Jurkat, Clone E6-1 (cell line): ENCODE measurements at places on chromosomes 5 and 9.

- no peak for DNase-seq
Measured at GRCh38 chr5:10162468-10162867, 87.2 kb downstream of the ATPSCKMT start.

DNA sequence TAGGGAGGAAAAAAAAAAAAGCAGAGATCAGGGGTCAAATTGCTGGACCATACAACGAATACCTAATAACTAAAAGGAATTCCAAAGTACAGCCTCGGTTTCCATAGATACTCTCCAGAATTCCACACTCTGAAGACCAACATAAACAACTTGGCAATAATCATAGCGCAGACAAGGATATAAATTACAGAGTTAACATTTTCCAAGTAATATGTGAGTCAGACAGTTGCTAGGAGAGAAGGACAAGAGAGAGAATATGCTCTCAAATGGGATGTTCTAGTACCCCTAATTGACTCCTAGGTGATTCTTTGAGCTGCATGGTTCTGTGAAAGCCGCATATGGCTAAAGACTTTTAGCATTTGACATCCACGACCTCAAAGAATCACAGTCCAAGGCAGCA, 165.2 kb downstream of the FRMD3 start:
- no peak for DNase-seq

- no peak for DNase-seq
Measured at GRCh38 chr9:72326641-72327040, 38.4 kb downstream of the ZFAND5 start.

- DNase-seq, result no peak
Measured at GRCh38 chr9:37350486-37351190, 71.9 kb upstream of the GRHPR start.

DNA sequence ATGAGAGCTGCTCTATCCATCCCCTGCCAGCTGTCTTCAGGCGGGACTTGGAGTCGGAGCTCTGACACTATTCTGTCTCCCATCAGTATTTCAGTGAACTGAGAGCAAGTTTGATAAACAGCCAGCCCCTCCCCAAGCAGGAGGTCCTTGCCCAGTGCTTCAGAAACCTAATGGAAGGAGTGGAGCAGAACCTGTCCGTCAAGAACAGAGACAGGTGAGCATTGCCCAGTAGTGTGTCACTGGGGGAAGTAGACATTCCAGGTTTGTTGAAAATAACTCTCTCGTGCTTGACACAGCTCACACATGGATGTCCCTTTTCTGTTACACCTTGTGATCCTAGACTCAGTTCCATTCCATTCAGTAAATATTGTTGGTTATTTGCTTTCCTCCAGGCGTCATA, 13.2 kb upstream of the TLX3 start:
- DNase-seq, result no peak

GRCh38 chr5:29017501-29017900, 1979.1 kb upstream of the CDH9 start:
- DNase-seq, result no peak

DNA sequence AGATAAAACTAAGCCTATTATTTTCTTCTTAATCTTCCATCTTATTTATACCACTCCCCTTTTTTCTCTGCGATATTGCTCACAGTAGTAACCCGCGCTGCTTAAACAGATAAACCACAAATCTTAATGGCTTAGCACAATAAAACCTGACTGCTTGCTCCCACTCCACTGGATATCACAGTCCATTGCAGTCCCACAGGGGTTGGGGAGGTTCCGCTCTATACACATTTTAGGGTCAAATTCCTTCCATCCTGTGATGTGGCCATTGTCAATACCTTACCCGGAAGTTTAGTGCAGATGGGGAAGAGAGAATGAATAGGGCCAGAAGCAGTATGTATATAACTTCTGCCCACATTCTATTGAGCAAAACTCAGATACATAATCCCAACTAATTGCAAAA, 193.7 kb downstream of the RAB3C start:
- no peak for DNase-seq
